ENCODE measurements at places on chromosomes 2 and 18.

DNA sequence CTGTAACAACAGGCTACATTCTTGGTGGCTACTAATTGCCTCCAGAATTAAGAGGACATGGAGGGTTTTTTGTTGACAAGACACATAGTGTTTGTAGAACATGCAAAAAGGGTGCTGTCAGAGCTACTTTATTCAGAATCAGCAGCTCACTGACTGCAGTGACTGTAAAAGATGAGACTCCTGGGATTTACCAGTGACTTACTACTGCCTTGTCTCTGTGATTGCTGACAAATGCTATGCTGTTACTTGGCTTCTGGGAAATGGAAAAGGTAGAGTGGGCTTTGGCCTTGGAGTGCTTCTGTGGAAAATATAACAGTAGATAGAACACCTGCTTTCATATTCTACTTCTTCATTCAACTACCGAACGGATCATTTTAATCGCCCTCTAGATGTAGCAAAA lies 47.8 kb downstream of the GREB1L start:
- no peak for DNase-seq
- H3K4me1 ChIP-seq = no peaks in the 10 kb centered on the region
- H3K36me3 ChIP-seq = no peaks in the 10 kb centered on the region

- no peak overlapping the region for H3K4me3 ChIP-seq
- H3K27me3 ChIP-seq = no peaks in the 10 kb centered on the region
- no peak overlapping the region for H3K27ac ChIP-seq
- no peaks in the 10 kb centered on the region for H3K36me3 ChIP-seq
Observed at GRCh38 chr2:9032121-9032520, 28.6 kb upstream of the MBOAT2 start.

DNA sequence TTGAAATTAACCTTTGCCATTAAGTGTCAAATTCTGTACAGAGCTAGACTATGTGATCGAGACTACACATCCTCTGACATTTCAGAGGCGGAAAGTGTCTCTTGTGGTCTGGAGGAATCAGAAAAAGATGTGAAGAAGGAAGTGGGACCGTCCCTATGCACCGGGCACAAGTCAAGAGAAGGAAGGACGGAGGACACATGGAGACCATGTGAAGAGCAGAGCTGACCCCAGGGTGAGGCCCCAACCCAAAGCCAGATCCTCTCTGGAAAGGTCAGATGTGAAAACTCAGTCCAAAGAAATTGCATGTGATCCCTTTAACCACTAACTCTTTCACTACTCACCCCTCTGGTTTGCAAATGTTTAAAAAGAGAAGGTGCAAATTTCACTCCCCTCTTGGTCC lies 92.4 kb downstream of the PID1 start:
- H3K4me3 ChIP-seq = no peak overlapping the region
- no peaks in the 10 kb centered on the region for H3K36me3 ChIP-seq
- no peak overlapping the region for H3K27ac ChIP-seq
- no peak for DNase-seq

GRCh38 chr2:199778655-199779054 lies 72.3 kb downstream of the FTCDNL1 start:
- no peak overlapping the region for H3K27ac ChIP-seq
- no peak for DNase-seq
- H3K4me3 ChIP-seq = no peak overlapping the region
- no peaks in the 10 kb centered on the region for H3K4me1 ChIP-seq

DNA sequence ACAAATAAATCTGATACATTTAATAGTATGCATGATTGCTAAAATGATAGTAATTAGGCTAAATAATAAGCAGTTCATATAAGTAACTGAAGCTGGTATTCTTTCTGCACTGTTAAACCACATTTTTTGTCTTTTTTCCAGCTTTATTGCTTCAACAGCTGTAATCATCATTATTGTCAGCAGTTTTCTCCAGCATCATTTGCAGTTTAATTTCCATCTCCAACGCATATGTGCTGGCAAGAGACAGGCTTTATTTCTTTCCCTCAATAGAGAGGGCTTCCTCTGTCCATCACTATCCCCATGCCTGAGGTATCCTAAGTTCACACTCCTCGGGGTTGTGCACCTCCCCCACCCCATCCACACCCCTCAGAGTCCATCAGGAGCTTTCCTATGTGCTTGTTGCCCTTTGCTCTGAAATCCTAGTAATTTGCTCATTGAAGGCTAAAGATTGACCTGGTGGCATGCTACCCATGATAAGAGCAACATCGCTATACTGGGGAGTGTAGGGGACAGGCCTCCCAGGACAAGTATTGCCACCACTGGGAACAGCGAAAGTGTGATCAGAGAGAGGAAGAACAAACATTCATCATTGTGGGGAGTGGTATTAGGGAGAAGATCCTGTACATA lies 37.1 kb downstream of the B4GALT6 start:
- no peaks in the 10 kb centered on the region for H3K4me1 ChIP-seq
- peaks cover 3% of the 10 kb centered on the region for H3K27me3 ChIP-seq
- H3K36me3 ChIP-seq = no peaks in the 10 kb centered on the region
- DNase-seq = no peak
- no peak overlapping the region for H3K27ac ChIP-seq

DNA sequence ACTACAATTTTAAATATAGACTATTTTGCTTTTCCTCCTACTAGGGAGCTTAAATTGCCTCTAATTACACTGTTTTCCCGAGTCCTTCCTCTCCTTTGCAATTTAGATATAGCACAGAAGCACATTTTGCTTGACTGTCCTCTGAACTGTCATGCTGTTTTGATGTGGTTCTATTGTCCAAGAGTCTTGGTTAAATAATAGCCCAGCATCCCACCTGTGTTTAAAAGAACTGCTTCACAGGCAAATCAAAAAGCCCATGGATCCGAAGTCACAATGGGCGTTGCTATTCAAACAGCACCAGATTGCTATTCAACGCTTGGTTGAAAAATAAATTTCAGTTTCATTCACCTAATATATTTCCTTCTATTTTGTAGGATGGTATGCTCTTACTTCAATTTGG lies 22.3 kb upstream of the ACTR3 start:
- no peak overlapping the region for H3K27ac ChIP-seq
- H3K27me3 ChIP-seq = no peaks in the 10 kb centered on the region
- no peaks in the 10 kb centered on the region for H3K36me3 ChIP-seq
- no peak overlapping the region for H3K4me3 ChIP-seq
- no peaks in the 10 kb centered on the region for H3K4me1 ChIP-seq
- DNase-seq = no peak

DNA sequence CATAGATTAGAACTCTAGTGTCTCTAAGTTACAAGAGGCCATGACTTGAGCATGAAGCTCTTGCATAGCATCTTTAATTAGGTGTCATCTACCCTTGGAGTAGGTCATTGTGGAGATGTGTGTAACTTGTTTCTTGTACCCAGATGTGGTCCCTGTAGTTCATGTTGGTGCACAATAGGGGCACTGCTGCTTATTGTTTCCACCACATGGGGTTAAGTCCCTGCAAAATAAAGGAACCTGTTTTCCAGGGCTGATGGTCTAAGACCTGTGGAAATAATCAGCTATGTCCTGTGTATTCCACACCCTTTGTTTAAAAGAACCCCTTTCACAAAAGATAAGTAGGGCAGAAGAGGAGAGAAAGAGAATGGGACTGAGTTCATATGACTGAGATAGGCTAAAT lies 28.6 kb downstream of the ASXL3 start:
- H3K27me3 ChIP-seq = no peaks in the 10 kb centered on the region
- DNase-seq = no peak
- no peak overlapping the region for H3K4me3 ChIP-seq

DNA sequence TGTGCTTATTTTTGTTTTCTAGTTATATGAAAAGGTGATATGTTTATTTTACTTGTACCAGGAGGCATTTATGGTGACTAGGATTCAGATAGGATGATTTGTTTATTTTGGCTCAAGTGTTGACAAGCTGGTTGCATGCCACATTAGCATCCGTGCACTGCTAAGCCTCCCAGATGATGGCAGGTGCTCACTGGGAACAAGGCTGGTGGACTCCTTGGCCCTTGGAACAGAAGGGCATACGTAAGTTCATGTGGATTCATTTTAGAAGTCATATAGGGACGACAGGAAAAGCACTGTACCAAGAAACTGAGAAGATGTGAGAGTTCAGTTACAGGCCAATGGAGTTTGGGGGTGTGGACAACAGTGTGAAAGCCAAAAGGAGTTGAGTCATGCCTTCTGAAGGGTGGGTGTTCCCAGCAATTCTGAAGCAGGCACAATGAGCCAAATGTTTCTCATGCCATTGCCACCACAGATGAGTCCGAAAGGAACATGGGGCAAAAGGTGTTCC lies 166.2 kb downstream of the PHLPP1 start:
- no peak overlapping the region for H3K4me3 ChIP-seq
- H3K4me1 ChIP-seq = no peaks in the 10 kb centered on the region
- H3K36me3 ChIP-seq = no peaks in the 10 kb centered on the region

- H3K4me1 ChIP-seq = peaks cover 9% of the 10 kb centered on the region
- H3K4me3 ChIP-seq = no peak overlapping the region
- no peaks in the 10 kb centered on the region for H3K27me3 ChIP-seq
- H3K27ac ChIP-seq = no peak overlapping the region
- H3K36me3 ChIP-seq = no peaks in the 10 kb centered on the region
- DNase-seq = no peak
Observed at GRCh38 chr2:69779258-69780001, 37.5 kb downstream of the ANXA4 start.

- no peaks in the 10 kb centered on the region for H3K36me3 ChIP-seq
- no peaks in the 10 kb centered on the region for H3K27me3 ChIP-seq
- no peak for DNase-seq
- H3K4me1 ChIP-seq = no peaks in the 10 kb centered on the region
- no peak overlapping the region for H3K27ac ChIP-seq
Observed at GRCh38 chr2:112782234-112782799, 2.0 kb downstream of the IL1A start.

- H3K4me1 ChIP-seq = peaks cover 8% of the 10 kb centered on the region
- H3K4me3 ChIP-seq = peak overlapping the region; percentile 72
- H3K36me3 ChIP-seq = no peaks in the 10 kb centered on the region
- peak; percentile 11 for DNase-seq
- H3K27me3 ChIP-seq = no peaks in the 10 kb centered on the region
- peak overlapping the region; percentile 75 for H3K27ac ChIP-seq
Observed at GRCh38 chr2:71226096-71226964, 573 bp downstream of the PAIP2B start.

GRCh38 chr2:118348380-118349034 lies 260.2 kb downstream of the INSIG2 start:
- H3K27me3 ChIP-seq = no peaks in the 10 kb centered on the region
- no peaks in the 10 kb centered on the region for H3K4me1 ChIP-seq
- no peaks in the 10 kb centered on the region for H3K36me3 ChIP-seq
- no peak for DNase-seq

DNA sequence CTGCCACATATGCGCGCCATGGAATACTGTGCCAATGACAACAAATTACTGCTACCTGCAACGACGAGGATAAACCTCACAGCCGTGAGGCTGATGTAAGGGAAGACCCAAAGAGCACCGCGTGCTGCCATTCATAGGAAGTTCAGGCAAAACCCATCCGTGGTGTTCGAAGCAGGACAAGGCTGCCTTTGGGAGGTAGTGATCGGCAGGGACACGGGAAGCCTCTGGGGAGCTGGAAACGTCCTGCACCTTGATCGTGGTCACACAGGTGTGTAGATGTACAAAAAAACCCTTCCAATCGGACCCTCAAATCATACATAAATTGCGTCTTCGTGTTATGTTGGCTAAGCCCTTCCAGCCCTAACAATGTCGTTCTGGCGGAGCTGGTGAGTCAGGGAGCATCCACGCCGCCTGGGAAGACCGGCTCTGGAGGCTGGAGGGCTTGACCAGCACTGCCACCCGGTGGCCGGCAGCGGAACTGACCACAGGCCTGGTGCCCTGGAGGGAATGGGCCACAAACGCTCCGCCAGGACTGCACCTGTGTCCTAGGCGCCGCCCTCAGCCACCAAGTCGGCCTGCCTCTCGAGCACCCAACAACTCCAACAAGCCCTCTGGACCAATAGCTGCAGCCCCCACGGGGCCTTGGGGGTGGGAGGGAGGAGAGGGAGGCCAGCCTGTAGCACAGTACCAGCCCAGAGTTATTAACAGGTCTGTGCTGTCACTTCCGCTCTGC lies 4.1 kb upstream of the NEURL3 start:
- H3K36me3 ChIP-seq = no peaks in the 10 kb centered on the region
- peaks cover 11% of the 10 kb centered on the region for H3K4me1 ChIP-seq
- DNase-seq = peak; percentile 29
- H3K27me3 ChIP-seq = peaks cover 4% of the 10 kb centered on the region
- H3K27ac ChIP-seq = no peak overlapping the region

- H3K27me3 ChIP-seq = no peaks in the 10 kb centered on the region
- H3K4me1 ChIP-seq = peaks cover 18% of the 10 kb centered on the region
- no peak overlapping the region for H3K27ac ChIP-seq
- H3K4me3 ChIP-seq = no peak overlapping the region
Observed at GRCh38 chr2:160425434-160426151, 68.0 kb downstream of the RBMS1 start.

- H3K36me3 ChIP-seq = no peaks in the 10 kb centered on the region
- H3K4me1 ChIP-seq = peaks cover 16% of the 10 kb centered on the region
- no peaks in the 10 kb centered on the region for H3K27me3 ChIP-seq
- peak overlapping the region; percentile 92 for H3K4me3 ChIP-seq
- H3K27ac ChIP-seq = peak overlapping the region; percentile 96
- DNase-seq = no peak
Observed at GRCh38 chr2:86195808-86196387, 636 bp upstream of the IMMT start.

DNA sequence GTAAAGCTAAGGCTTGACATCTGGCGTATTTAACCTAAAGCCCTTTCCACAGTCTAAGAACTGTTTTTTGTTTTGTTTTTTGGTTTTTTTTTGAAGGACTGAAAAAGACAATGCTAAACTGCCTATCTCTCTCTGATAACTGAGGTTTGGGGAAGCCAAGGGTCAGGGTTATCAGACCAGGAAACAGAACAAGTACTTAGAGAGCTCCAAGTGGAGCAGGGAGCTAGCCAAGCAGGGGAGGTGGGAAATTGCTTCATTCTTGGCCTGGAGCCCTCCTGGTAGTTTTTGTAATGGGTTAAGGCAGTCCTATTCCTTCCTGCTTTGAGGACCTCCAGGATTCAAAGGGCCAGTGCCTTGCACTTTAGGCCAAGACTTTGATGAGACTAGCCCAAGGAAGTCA lies 154.3 kb upstream of the LTBP1 start:
- H3K4me1 ChIP-seq = no peaks in the 10 kb centered on the region
- peaks cover 11% of the 10 kb centered on the region for H3K36me3 ChIP-seq
- no peak overlapping the region for H3K27ac ChIP-seq

- H3K27me3 ChIP-seq = no peaks in the 10 kb centered on the region
- H3K4me1 ChIP-seq = no peaks in the 10 kb centered on the region
- no peak overlapping the region for H3K27ac ChIP-seq
- peak; percentile 21 for DNase-seq
- no peaks in the 10 kb centered on the region for H3K36me3 ChIP-seq
- no peak overlapping the region for H3K4me3 ChIP-seq
Observed at GRCh38 chr2:113370478-113371091, 66.9 kb upstream of the ZNG1B start.

DNA sequence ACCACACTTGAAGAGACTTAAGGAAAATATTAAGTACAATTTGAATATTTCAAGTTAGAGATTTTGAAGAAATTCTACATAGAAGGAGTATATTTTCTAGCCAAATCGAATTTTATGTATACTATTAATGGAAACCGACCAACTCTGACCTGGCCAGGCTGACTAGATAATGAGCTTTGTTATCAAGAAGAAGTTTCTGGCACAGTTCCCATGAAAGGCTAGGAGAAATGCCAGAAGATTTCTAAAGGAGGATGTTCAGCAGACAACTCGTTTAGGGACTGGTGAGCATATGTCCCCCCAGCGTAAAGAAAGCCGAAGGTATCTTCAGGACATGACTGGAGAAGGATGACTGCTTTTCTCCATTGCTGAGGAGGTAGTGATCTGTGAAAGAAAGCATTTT lies 127.3 kb downstream of the DIS3L2 start:
- no peak overlapping the region for H3K27ac ChIP-seq
- no peaks in the 10 kb centered on the region for H3K4me1 ChIP-seq
- peaks cover 10% of the 10 kb centered on the region for H3K36me3 ChIP-seq
- no peak overlapping the region for H3K4me3 ChIP-seq

Measured in effector memory CD4-positive, alpha-beta T cell (primary cell).